ENCODE measurements at places on chromosomes 6 and 20.

DNA sequence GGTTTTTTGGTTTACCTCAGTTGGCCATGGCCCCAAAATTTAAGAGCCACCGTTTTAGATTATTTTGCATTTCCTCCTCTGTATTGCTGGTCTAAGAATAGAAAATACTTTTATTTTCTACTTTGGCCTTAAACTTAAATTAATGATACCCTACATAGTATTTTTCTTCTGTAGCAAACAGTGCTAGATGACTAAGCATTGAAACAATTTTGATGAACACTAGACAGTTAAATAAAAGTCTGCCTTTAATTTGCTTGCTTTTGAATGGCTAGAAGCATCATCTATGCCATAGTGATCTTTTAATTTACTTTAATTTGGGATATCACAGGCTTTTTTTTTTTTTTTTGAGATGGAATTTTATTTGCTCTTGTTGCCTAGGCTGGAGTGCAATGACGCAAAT is 106.4 kb downstream of the CD109 start:
- no peak for DNase-seq

DNA sequence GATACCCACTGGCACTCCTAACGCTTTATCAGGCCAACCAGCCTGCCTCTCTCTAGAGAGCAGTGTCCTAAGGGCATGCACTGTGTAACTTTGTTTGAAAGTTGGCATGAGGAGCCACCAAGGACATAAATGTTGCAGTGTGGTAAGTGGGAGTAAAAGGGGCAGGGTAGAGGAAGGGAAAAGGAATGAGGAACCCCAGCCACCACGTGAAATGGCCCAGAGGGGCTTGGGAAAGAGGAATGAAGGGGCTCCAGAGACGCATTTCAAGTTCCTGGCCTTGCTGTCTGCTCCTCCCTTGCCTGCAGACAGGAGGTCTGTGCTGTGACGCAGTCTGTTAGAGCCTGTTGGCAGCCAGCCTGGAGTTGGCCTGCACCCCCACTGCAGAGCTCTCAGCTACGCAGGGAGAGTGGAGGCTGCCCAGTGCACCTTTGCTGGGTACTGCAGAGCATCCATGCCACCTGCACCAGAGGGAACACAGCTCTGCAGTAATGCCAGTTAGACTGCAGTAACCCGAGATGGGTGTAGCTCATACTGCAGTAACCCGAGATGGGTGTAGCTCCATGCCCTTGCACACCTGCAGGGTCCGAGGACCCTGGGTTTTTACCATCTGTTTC is 86.8 kb upstream of the SNAP25 start:
- DNase-seq, result peak; percentile 22

DNA sequence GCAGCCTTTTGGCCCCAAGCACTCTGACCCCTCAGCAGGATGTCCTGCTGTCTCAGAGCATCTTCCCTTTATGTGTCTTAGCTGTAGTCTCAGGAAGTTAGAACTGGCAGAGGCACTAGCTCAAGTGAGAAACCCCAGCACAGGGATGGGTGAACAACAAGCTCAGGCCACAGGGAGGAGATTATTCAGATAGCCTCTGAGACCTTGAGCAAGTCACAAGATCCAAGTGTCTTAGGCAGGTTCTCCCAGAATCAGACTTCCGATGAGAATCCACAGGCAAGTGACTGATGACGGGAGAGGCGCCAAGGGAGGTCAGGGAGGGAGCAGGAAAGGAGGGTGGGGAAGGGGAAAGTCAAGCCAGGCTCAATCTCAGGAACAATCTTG is 13.0 kb upstream of the SYNDIG1 start:
- DNase-seq, result no peak

- DNase-seq, result no peak
Measured at GRCh38 chr20:46073443-46073842, 16.3 kb downstream of the NCOA5 start.

DNA sequence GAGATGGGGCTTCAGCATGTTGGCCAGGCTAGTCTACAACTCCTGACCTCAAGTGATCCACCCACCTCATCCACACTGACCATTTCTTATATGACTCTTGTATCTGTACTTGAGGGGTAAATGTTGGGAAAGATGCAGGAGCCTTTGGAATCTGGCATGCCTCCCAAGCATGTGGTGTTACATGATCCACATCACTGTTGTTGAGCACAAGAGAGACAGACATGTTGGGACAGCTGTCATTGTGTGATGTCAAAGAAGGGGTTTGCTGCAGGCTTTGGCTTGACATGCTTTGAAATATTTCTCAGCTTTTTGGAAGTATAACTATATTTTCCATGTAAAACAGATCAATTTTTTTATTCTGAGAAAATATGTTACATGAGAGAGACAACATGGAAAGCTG is 139.9 kb downstream of the MOXD1 start:
- DNase-seq, result no peak

DNA sequence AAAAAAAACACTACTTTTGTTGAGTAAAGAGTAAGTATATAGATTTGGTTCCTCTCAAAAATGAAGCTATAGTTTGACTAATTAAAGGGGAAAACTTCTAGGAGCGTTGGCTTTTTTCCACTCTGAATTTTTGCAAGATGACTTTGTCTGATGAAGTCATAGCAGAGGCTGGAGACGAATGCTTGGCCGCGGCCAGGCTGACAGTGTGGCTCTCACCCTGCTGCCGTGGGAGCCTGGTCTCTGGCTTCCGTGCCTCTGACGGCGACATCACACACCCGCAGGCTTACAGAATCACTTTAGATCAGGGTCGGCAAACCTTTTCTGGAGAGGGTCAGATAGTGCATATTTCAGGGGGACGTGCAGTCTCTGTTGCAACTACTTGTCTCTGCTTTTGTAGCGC is 145.0 kb downstream of the PHACTR3 start:
- no peak for DNase-seq

GRCh38 chr6:34383656-34384320 is 8.7 kb downstream of the NUDT3 start:
- no peak for DNase-seq

DNA sequence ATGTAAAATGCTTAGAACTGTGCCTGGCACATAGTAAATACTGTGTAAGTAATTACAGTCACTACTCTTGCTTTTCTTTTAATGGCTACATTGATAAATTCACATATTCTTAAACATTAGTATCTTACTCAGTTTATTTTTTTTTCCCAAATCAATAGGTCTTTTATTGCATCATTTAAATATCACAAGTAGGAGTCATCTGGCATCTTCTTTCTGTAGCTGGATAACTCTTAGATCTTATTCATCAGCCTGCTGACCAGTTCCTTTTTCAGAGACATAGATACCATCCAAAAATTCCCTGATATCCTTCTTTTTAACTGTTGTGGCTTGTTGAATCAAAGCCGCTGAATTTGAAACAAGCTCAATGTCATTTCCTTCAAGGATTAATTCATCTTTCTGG is 20.0 kb upstream of the PHF3 start:
- no peak for DNase-seq

DNA sequence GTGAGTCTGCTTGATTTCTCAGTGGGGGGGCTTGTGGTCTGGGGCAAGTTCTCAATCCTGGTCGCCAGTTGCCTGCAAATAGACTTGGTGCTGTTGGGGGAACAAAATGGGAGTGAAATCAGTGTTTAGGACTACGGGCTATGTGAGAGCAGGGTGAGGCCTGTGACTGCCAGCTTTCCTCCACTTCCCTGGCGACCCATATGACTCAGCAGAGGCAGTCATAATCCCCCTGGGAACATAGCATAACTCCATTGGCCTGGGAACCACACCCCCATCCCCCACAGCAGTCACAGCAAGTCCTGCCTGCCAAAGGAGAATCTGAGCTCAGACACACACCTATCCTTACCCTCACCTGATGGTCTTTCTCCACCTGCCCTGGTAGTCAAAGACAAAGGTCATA is 387.9 kb downstream of the LMBRD1 start:
- DNase-seq, result no peak

- no peak for DNase-seq
Measured at GRCh38 chr20:44136579-44137265, 50.3 kb downstream of the JPH2 start.

DNA sequence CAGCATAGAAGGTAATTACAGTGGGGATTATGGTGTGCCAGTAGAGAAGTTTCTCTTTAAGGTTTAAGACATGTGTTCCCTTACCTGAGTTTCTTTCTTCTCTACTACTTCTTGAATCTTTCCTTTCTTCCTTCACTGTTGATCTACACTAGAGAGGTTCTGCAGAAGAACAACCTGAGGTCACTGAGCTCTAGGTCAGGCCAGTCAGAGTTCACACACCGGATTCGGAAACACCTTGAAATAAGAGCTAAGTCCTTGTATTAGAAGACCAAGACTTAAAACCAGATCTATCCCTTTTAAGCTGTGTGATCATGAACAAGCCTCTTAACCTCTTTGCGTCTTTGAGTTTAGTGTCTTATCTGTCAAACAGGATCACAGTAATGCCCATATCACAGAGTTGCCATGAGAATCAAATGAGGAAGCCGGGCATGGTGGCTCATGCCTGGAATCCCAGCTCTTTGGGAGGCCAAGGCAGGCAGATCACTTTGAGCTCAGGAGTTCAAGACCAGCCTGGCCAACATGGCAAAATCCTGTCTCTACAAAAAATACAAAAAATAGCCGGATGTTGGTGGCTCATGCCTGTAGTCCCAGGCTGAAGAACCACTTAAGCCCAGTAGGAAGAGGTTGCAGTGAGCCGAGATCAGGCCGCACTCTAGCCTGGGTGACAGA is 22.0 kb upstream of the TGM3 start:
- DNase-seq, result no peak

- peak; percentile 5 for DNase-seq
Measured at GRCh38 chr20:64116541-64117431, 9.4 kb upstream of the NPBWR2 start.

DNA sequence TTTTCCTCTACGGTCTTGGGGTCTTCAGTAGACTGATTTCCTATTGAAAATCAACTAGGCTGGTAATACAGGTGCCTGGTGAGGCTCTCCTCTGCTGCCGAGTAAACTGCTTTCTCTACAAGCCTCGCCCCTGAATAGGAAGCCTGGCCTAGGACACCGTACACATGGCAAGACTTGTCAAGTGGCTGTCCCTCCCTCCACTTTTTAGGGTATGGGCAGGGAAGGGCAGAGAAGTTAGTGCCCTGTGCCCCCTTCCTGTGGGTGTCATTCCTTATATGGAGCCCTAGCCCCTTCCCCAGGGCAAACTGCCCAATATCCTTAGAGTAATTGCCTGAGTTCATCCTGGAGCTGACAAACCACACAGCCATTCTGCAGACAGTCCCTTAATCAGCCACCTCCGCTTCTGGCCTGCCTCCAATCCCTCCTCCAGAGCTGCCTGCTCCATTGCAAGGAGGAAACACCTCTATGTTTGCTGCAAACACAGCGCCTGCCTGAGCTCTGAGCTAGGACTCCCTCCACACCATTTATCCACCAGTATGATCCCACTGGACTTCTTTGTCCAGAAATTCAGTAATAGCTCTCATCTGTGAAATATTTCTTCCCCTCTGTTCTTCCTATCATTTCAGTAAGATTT is 93.1 kb downstream of the CHD6 start:
- peak; percentile 72 for DNase-seq

DNA sequence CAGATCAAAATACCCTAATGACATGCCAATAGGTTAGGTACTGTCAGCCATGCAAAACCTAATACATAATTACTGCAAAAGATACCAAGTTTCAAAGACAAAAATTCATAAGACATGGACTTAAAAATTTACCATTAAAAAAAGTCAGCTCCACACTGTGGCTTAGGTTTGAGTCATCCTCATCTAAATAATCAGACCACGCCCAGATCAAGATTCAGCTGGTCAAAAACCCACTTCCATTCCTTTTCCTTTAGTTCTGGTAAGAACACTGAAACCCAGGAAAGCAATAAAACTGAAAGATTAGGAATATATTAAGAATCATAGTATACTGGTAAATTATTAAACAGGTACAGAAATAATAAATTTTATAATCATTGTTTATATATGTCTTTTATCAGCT is 81.0 kb upstream of the ASF1A start:
- no peak for DNase-seq

DNA sequence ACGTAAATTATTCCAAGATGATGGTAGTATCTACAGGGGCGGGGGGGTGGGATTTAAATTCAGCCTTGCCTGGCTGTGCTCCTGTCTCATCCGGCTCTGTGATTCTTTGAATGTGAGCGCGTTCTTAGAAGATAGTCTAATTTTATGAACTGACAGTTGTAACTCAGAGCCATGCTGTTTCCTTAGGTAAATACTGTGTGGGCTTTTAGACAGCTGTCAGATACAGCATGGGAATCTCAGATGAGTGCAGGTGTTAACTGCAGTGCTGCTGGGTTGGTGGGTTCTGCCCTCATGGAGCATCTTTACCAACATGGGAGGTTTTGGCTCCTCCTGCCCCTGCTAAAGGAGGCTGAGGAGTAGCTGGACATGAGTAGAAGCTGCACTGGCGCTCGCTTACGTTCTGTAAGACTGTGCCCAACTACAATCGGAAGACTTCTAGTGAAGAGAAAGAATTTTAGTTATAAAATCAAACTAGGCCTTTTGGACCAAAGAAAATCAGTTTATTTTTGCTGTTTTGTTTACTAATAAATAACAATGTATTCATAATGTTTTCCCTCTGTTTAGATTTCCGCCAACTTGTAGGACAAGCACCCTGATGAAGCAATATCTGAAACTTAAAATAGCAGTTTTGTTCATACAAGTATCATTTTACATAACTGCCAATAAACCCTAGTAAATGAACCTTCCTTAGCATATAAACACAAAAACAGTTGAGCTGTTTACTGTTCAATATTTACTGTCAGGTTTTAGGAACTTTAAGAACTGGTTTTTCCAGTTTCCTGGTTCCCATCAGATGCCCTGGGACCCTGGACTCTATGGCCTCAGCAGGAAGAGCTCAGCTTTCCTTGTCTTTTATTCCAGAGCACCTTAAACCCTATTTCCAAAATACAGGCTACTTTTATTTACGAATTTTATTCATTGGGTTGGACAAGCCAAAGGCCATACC is 66.1 kb downstream of the FAM120B start:
- no peak for DNase-seq

GRCh38 chr6:167093922-167094432 is 28.9 kb upstream of the CCR6 start:
- no peak for DNase-seq

GRCh38 chr6:7262746-7263518 is 50.1 kb downstream of the SSR1 start:
- DNase-seq, result no peak

GRCh38 chr20:21235484-21236445 is 67.4 kb upstream of the XRN2 start:
- peak; percentile 90 for DNase-seq

DNA sequence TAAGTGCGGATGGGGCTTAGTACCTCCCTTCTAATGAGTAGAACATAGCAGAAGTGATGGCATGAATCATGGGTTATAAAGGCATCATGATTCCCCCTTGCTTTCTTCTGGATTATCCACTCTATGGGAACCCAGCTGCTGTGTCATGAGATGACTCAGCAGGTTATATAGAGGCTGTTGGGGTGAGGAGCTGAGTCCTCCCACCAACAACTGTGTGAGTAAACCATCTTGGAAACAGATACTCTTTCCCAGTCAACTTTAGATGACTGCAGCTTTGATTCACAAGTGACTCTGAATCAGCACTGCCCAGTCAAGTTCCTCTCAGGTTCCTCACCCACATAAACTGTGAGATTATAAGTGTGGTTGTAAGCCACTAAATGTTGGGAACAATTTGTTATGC is 46.3 kb downstream of the FAM83B start:
- DNase-seq, result no peak
